Stimulated activated naive CD8-positive, alpha-beta T cell treated with anti-CD3 and anti-CD28 coated beads, Interleukin-15, Interleukin-2, amounts not matched to agents 100 U/mL and 50 U/mL, for 24 hours (primary cell): ENCODE measurements at places on chromosomes 11 and 22.
A peak's percentile ranks its signal among the peaks of the same experiment; 100 is the strongest.

DNA sequence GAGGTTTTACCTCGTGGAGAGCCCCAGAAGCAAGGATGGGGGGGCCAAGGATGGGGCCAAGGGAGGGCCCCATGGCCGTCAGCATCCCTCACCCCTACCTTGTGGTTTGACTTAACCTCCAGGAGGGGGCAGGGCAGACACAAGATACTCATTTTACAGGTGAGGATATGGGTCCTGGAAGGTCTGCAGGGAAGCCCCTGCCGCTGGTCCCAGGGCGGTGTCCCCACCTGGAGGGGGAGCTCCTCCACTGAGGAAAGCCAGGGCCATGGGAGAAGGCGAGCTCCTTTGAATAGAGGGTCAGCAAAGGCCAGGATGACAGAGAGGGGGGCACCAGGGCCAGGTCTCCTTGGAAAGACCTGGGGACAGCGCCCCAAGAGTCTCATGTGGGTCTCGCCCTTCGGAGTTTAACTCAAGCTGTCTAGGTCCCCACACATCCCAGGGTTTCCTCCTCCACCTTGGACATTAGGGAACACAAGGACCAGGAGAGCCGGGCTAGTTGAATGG lies 5.9 kb upstream of the ADORA2A start:
- DNase-seq: no peak

DNA sequence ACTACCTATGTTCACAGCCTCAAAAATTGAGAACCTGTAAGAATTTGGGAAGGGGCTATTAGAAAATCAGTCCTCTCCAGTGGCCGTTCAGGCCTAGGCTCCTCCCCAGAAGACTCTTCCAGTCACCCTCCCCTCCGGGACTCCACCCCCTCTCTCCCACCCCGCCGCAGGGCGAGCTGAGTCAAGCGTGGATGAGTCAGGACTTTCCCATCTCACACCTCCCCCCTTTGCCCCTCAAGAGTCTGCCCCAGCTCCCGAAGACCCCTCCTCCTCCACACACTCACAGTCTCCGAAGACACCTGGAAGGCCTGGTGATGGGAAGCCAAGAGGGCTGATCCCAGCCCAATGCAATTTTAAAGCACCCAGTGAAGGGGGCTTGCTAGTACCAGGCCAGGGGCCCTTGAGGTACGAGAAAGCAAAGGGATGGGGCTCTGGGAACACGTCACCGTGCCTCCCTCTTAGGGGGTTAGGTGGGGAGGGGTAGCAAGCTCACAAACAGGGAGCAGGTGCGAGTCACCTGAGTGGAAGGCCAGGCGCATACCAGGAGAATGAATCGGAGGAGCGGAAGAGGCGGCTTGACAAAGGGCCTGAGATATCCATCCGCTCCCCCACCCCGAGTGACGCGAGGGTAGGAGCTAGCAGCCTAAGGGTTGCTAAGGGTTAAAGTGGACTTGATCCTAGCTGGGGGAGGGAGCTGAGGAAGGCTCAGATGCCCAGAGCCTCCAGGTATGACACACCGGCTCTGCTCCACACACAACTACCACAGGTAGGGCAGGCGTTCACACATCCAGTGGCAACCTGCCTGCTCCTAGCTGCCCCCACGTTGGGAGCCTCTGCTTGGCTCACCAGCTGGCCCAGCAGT lies 13.6 kb downstream of the BCL9L start:
- DNase-seq: peak; percentile 89

DNA sequence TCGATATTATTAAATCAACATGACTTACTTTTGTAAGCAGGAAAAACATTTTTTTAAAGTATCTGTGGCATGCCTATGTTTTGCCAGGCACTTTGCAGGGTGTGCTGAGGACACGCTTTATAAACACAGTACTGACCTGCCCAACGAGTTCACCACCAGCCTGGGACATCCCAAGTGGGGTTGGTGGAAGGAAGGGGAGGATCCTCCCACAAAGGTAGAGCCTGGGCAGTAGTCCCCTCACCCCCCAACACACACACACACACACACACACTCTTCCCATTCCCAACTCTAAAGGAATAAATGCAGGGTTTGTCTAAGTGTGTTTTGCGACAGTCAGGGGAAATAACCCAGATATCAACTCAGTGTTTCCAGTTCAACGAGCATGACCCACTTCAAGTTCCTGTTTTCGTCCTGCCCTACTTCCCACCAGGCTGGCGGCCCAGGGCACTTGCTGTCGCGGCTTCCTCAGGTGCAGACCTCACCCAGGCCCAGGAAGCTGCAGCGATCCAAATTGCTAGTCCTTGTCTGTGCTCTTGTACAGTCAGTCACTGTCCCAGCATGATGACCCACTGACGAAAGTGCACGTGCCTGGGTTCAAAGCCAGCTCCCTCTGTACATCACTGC lies 3.1 kb downstream of the CERK start:
- peak; percentile 64 for DNase-seq

DNA sequence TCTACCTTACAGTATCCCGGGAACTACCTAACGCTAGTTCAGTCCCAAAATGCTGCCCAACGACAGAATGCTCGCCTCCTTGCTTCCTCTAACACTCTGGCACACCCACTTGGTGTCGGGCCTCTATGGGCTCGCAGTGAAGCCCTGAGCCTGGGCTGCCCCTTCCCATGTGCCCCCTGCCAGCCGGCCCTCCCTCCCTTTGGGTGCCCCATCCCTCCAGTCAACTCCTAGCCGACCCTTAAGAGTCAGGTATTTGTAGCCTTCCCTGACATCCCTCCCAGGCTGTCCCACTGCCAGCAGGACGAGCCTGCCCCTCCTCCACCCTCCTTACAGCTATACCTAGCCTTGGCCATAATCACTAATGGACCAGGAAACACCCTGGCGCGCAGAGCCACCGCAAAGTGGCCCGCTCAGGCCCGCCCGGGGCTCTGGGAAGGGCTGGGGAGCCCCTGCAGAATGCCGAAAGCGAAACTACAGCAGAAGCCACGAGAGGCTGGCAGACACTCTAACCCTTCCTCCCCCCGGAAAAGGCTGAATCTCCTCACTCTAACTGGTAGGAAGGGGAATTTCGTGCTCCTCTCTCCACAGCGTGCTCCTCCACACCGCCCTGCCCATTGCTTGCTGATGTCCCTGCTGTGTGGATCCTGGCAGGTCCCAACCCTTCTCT lies 8.2 kb downstream of the CBX7 start:
- DNase-seq: peak; percentile 70

DNA sequence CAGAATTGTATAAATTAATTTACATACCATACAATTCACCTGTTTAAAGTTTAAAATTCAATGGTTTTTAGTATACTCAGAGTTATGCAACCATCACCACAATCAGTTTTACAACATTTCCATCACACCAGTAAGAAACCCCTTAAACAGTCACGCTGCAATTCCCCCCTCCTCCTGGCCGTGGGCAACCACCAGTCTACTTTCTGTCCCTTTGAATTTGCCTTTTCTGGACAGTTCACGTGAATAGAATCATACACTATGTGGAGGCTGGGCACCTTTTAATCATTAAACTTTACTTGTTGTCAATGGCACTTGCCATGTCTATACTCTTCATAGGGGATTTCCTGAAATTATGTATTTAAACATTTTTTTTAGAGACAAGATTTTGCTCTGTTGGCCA lies 20.1 kb upstream of the SWAP70 start:
- no peak for DNase-seq

- DNase-seq: no peak
These were observed 2.5 kb upstream of the OR51G1 start for GRCh38 chr11:4926608-4927007.

DNA sequence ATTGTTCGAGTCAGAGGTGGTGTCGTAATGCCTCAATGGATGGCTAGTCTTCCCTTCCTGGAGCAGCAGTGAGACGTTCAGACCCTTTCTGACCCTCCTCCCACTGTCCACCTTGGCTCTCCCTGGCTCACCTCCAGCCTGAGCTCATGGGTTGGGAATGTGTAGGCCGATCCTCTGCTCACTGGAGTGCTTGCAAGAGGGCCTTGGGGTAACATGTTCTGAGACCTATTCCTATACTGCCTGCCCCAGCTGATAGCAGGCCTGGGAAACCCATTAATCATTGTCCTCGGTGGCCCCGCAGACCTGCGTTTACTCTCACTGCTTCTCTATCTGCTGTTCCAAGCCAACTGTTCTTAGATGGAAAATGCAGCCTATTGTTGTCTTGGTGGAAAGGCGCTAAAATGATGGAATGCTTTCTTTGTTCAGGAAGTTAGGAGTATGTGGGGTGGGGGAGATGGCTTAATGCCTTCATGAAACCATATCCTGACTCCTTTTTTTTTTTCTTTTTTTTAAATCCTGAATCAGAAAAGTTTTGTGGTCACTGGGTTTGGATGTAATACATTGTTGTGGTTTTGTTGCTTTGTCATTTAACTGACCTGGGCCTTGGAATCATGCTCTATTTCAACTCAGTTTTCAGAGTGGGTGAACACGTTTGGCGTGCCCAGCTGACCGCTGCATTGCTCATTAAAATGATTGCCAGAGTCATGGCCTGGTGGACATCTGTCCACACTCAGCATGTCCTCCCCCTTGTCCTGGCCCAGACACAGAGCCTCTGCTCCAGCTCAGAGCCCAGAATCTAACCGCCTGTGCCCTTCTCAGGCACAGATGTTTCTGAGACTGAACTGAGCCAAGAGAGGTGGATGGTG lies 72.5 kb downstream of the MICAL2 start:
- DNase-seq: peak; percentile 2

DNA sequence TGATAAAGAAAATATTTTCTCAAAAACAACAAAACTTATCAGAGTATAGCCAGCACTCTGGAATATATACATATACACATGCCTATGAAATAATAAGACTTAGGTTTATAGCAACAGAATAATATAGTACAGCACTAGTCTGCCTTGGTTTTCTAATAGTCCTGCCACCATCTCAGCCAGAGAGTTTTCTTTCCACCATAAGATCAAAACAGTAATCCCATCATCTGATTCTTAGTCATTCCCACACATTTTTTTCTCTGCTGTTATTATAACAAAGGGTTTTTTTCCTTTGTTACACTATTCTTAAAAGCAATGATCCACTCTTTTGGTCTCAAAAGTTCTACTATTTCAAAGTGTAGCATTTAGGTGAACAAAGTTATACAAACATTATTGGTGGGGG lies 15.1 kb downstream of the MTMR2 start:
- no peak for DNase-seq

- DNase-seq: no peak
These were observed 2.7 kb upstream of the SDF2L1 start for GRCh38 chr22:21639359-21639758.

GRCh38 chr22:29383740-29384139 lies 4.6 kb downstream of the AP1B1 start:
- DNase-seq: no peak

DNA sequence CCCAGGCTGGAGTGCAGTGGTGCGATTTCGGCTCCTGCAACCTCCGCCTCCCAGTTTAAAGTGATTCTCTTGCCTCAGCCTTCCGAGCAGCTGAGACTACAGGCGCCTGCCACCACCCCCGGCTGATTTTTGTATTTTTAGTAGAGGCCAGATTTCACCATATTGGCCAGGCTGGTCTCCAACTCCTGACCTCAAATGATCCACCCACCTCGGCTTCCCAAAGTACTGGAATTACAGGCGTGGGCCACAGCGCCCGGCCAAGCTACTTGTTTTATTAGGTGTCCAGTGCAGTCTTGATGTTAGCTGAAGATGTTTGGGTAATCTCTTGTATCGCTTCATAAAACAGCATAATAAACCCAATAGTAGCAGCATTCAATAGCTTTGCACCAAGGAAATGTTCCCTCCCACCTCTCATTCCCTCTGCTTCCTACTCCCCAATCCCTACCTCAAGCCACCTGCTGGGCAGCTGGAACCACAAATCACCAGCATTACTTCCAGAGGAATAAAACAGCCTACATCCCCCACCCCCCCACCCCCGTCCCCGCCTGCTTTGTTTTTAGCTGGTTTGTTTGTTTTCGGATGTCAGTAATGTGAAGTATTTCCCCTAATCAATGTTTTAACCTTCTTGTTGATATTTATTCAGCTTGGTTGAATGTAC lies 11.0 kb upstream of the GRIK4 start:
- no peak for DNase-seq

DNA sequence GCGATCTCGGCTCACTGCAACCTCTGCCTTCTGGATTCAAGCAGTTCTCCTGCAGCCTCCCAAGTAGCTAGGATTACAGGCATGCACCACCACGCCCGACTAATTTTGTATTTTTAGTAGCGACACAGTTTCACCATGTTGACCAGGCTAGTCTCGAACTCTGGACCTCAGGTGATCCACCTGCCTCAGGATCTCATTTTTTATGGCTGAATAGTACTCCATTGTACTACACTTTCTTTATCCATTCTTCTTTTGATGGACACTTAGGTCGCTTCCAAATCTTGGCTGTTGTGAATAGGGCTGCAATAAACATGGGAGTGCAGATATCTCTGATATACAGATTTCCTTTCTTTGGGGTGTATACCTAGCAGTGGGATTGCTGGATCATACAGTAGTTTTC lies 20.8 kb downstream of the XRCC6 start:
- DNase-seq: no peak

DNA sequence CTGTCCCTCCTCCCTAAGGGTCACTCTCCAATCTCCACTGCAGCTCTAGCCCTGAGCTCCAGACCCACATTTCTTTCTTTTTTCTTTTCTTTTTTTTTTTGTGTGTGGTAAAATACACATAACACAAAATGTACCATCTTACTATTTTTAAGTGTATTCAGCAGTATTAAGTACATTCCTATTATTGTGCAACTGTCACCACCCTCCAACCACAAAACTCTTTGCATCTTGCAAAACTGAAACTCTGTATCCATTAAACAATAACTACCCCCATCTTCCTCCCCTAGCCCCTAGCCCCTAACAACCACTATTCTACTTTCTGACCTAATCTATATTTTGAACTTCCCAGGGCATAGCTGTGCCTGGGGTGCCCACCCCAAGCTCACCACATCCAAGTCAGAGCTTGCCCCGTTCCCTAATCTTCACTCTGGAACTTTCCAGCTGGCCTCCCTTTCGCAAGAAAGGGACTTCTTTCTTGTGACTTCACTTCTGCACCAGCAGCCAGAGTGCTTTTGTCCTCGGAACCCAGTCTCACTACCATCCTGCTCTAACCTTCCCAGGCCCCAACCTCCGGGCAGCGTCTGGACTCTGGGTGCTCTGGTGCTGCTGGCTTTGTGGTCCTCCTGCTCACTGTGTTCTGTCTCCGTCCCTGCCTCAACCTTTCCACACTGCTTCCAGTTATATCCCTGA lies 30.7 kb downstream of the PARVG start:
- DNase-seq: no peak

DNA sequence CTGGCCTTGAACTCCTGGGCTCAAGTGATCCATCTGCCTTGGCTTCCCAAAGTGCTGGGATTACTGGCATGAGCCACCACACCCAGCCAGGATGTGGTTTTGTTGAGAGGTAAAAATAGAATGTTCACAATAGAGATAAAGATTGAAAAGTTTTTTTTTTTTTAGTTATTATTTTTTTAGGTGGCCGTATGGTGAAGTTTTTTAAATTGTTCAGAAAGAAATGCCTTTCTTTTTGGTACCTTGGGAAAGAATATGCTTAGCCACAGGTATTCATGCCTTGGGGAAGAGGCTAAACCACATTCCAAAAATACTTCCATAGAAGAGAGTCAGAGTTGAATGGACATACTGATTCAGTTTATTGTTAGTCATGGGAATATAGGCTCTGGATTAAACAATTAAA lies 143.4 kb downstream of the C11orf91 start:
- no peak for DNase-seq
